ENCODE measurements at places on chromosomes 5 and 9.

GRCh38 chr5:158478139-158478538 lies 619.2 kb upstream of the CLINT1 start:
- H3K27ac ChIP-seq = no peak overlapping the region
- H3K27me3 ChIP-seq = no peaks in the 10 kb centered on the region
- no peaks in the 10 kb centered on the region for H3K4me1 ChIP-seq
- DNase-seq = no peak
- no peaks in the 10 kb centered on the region for H3K36me3 ChIP-seq

DNA sequence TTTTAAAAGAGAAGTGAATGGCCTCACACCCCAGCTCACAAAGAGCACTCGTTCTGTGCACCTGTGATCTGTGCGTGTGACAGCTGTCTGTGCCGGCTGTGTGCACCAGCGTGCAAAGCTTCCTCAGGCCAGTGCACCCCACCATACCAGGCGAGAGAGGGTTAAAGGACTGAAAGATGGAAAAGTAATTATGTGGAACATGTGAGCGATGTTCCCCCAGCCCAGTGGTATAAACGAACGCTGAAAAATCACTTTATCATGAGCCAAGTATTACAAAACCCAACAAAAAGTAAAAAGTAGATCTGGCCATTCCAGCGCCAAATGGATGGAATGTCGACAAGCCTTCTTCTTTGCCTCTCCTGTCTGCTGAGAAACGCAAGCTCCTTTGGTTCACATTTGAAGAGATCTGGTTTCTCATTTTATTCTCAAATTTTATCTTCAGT lies 53.7 kb downstream of the IPPK start:
- H3K36me3 ChIP-seq = peaks cover 62% of the 10 kb centered on the region
- DNase-seq = peak; percentile 5
- no peak overlapping the region for H3K27ac ChIP-seq
- H3K4me3 ChIP-seq = no peak overlapping the region
- no peaks in the 10 kb centered on the region for H3K27me3 ChIP-seq
- H3K4me1 ChIP-seq = no peaks in the 10 kb centered on the region

GRCh38 chr5:155919725-155920124 lies 407.2 kb upstream of the SGCD start:
- H3K36me3 ChIP-seq = no peaks in the 10 kb centered on the region
- no peak for DNase-seq
- no peak overlapping the region for H3K27ac ChIP-seq
- H3K4me3 ChIP-seq = no peak overlapping the region
- no peaks in the 10 kb centered on the region for H3K4me1 ChIP-seq

GRCh38 chr9:113913426-113914195 lies 37.5 kb downstream of the ZNF618 start:
- peak; percentile 24 for DNase-seq
- H3K36me3 ChIP-seq = no peaks in the 10 kb centered on the region
- H3K4me1 ChIP-seq = peaks cover 2% of the 10 kb centered on the region
- no peak overlapping the region for H3K4me3 ChIP-seq
- H3K27ac ChIP-seq = no peak overlapping the region

GRCh38 chr9:85741095-85741874 lies 469 bp downstream of the AGTPBP1 start:
- H3K36me3 ChIP-seq = no peaks in the 10 kb centered on the region
- DNase-seq = peak; percentile 56
- H3K4me3 ChIP-seq = peak overlapping the region; percentile 93
- H3K27me3 ChIP-seq = no peaks in the 10 kb centered on the region

DNA sequence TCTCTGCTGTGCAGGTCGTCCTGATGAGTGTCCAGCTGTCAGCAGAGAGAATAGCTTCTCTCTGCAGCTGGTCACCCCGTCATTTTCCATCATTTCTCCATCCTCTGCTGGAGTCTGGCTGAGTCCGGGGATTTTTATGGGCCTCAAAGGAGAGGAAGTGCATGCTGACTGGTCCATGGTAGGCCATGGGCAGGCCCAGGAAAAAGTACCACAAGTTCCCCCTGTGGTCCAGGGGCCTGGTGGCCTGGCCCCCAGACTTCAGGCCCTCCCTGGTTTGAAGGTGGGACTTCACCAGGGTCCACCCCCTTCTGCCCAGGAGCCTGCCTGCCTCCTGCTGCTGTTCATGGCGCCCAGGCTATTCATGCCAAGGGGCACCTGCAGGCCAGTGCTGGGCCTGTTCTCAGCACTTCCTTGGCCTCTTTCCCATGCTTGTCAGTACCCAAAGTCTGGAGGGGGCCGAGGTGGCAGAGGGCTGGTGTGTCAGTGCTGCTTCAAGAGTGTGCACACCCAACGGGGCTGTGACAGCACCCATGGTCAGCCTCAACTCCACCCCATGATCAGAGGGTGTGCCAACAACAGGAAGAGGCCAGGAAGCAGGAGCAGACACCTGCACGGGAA lies 7.3 kb upstream of the MTMR12 start:
- no peak for DNase-seq
- H3K4me3 ChIP-seq = no peak overlapping the region
- no peaks in the 10 kb centered on the region for H3K27me3 ChIP-seq

- no peaks in the 10 kb centered on the region for H3K27me3 ChIP-seq
- no peak overlapping the region for H3K4me3 ChIP-seq
- no peak overlapping the region for H3K27ac ChIP-seq
- H3K4me1 ChIP-seq = no peaks in the 10 kb centered on the region
- DNase-seq = no peak
These were observed 105.6 kb upstream of the TXNDC8 start for GRCh38 chr9:110443146-110443865.

DNA sequence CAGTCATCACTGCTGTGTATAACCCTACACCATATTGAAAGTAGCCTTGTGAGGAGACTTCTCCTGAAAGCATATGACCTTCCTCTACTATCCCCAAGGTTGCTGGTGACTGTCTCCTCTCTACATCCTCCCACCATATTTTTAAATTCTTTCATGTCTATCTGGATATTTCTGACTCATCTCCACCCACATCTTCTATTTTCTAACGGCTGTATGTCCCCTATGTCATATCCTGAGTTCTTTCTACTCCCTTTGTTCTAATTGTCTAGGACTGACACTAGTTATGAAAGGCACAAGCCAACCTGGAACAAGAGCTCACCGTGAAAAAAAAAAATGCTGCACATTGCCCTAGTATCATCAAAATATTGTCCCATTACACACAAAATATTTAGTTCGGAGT lies 218.3 kb upstream of the ZNF462 start:
- no peak overlapping the region for H3K4me3 ChIP-seq
- no peaks in the 10 kb centered on the region for H3K27me3 ChIP-seq
- no peak for DNase-seq

- DNase-seq = no peak
- H3K4me1 ChIP-seq = no peaks in the 10 kb centered on the region
- H3K27ac ChIP-seq = no peak overlapping the region
- H3K36me3 ChIP-seq = no peaks in the 10 kb centered on the region
These were observed 46.6 kb upstream of the SLC12A2 start for GRCh38 chr5:128036950-128037349.

- no peak overlapping the region for H3K4me3 ChIP-seq
- H3K4me1 ChIP-seq = no peaks in the 10 kb centered on the region
- DNase-seq = no peak
- no peaks in the 10 kb centered on the region for H3K27me3 ChIP-seq
- no peak overlapping the region for H3K27ac ChIP-seq
These were observed 61.3 kb downstream of the BOD1 start for GRCh38 chr5:173554989-173555705.

GRCh38 chr5:39854771-39855410 lies 430.1 kb upstream of the DAB2 start:
- H3K27ac ChIP-seq = no peak overlapping the region
- no peaks in the 10 kb centered on the region for H3K36me3 ChIP-seq
- DNase-seq = no peak
- H3K27me3 ChIP-seq = no peaks in the 10 kb centered on the region

DNA sequence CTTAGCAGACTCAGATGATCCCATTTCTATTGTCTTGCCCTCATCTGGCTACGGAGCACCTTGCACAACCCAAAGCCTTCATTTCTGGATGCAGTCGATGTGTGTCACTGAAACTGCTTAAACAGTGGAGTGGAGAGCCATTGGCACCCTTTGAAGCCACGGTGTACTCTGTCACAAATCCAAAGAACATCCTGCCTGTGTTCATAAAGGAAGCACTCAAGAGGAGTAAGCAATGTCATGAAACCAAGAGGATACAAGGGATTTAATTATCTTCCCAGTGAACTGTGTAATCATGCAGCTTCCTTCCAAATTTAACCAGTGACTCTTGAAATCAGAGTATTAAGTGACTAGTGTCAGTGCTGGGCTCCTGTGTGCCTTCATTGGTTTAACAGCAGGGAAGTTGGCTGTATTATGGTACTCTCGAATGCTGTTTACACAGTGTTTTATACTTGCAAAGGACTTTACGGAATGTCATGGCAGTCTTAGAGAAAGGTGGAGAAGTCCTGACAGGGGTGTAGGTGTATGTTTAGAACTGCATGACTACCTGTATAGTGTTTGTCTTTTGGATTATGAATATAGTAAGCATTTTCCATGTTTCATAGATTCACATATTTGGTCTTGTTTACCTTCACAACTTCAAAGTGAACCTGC lies 41.9 kb downstream of the CD180 start:
- no peaks in the 10 kb centered on the region for H3K27me3 ChIP-seq
- no peak overlapping the region for H3K4me3 ChIP-seq
- no peak for DNase-seq

DNA sequence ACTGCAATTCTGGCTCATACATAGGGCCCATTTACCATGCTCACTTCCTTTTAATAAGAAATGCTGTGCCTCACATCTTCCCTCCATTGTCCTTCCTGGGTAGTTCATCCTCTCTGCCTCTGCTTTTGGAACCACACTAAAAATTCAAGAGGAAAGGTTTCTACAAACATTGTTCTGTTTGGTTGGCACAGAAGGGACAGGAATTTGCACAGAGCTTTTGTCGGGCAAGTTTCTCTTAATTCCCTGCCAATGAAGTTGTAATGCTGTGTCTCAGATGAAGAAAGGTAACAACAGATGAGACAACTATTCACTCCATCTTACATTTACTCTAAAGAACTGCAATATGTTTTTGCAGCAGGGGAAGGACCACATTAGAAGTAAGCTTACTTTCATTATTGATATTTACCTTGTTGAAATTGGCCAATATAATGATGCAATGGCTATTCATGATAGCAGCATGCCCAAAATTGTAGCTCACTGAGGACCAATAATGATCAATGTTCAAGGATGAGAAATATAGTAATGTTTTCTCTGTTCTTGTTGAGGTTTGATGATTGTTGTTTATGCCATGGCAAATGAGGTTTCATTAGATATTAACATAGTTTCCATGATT lies 82.5 kb upstream of the HMHB1 start:
- no peaks in the 10 kb centered on the region for H3K27me3 ChIP-seq
- no peak for DNase-seq
- H3K4me1 ChIP-seq = no peaks in the 10 kb centered on the region
- no peak overlapping the region for H3K27ac ChIP-seq
- peaks cover 2% of the 10 kb centered on the region for H3K36me3 ChIP-seq

DNA sequence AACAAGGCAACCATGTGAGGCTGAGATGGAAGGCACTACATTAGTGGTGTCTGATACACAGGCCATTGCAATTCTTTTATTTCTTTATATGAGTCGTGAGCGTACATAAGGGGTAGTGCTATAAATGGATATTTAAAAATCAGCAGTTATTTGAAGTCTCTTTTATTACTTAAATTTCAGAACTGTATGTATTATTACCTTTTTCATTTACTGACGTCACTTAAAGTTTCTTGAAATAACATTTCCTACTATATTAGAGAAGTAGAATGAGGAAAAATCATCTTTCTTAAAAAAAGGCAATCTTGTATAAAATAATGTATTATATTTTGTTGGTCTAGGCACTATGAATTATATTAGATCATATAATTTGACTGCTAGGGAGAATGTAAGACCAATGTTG lies 280.9 kb upstream of the CYLC2 start:
- DNase-seq = no peak
- H3K36me3 ChIP-seq = peaks cover 40% of the 10 kb centered on the region
- H3K4me1 ChIP-seq = no peaks in the 10 kb centered on the region
- H3K4me3 ChIP-seq = no peak overlapping the region
- no peaks in the 10 kb centered on the region for H3K27me3 ChIP-seq
- no peak overlapping the region for H3K27ac ChIP-seq

- no peaks in the 10 kb centered on the region for H3K4me1 ChIP-seq
- no peak overlapping the region for H3K4me3 ChIP-seq
- H3K27ac ChIP-seq = no peak overlapping the region
- no peaks in the 10 kb centered on the region for H3K27me3 ChIP-seq
- H3K36me3 ChIP-seq = no peaks in the 10 kb centered on the region
- DNase-seq = peak; percentile 83
These were observed 120.9 kb downstream of the WNK2 start for GRCh38 chr9:93304574-93305496.

DNA sequence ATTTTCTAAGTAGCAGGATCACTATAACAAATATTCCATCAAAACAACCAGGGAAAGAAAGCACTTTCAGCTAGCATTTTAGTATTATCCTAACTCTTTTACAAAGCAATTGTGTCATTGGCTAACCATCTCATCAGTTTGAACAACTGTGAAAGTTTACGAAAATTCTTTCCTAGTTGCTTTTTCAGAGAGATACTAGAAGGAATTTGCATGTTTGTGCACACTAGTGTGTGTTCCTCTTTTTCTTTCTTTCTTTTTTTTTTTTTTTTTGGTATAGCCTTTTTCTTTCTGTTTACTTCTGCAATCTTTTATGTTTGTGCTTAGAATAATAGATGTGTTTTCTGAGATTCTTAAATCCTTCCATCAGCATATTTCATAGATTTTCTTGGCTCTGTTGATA lies 124.7 kb upstream of the SEMA6A start:
- no peak for DNase-seq
- no peaks in the 10 kb centered on the region for H3K36me3 ChIP-seq
- H3K4me1 ChIP-seq = no peaks in the 10 kb centered on the region
- no peaks in the 10 kb centered on the region for H3K27me3 ChIP-seq
- no peak overlapping the region for H3K27ac ChIP-seq
- no peak overlapping the region for H3K4me3 ChIP-seq

DNA sequence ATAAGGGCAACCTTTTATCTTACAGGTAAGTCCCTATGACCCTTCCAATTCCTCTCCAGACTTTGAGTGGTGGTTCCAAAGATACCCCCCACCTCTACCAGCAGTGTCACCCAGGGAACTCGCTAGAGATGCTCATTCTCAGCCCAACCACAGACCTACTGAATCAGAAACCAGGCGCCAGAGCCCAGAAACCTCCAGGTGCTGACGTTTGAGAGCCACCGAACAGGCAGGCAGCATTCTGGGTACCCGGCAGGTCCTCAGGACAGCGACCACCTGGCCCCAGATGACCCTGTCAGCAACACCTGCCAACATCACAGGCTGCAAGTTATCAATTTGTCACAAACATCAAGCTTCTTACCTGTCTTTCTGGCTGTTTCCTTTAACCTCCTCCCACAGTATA lies 19.5 kb downstream of the RAPGEF1 start:
- H3K4me3 ChIP-seq = no peak overlapping the region

- H3K36me3 ChIP-seq = peaks cover 7% of the 10 kb centered on the region
- no peak overlapping the region for H3K4me3 ChIP-seq
- H3K27me3 ChIP-seq = no peaks in the 10 kb centered on the region
- peak; percentile 29 for DNase-seq
These were observed 409.5 kb downstream of the MAT2B start for GRCh38 chr5:163914910-163915309.
